ENCODE measurements at places on chromosomes 6 and 20.

DNA sequence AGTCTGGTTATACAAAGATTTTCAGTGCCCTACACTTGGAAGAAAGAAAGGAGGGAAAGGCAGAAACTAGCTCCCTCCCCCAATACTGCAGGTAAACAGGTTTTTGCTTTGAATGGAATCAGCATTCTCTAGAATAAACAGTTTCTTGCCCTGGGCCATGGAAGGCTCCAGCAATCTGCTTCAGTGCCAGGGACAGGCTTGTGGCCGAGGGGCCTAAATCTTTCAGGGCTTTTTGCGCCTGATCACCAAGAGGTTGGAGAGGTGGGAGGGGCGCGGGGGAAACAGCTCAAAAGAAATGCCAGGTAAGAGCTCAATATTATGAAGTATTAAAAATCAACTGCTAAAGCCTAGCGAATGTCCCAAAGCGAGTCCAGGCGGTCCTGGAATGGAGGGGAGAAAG lies 23.8 kb downstream of the TFAP2B start:
- DNase-seq = no peak

GRCh38 chr6:146289816-146290588 lies 253.6 kb upstream of the RAB32 start:
- no peak for DNase-seq

GRCh38 chr20:34824452-34824805 lies 1.0 kb downstream of the NCOA6 start:
- peak; percentile 34 for DNase-seq

GRCh38 chr6:17042422-17043147 lies 59.3 kb upstream of the STMND1 start:
- DNase-seq = no peak

GRCh38 chr20:45268531-45268930 lies 14.2 kb upstream of the SLPI start:
- DNase-seq = no peak

DNA sequence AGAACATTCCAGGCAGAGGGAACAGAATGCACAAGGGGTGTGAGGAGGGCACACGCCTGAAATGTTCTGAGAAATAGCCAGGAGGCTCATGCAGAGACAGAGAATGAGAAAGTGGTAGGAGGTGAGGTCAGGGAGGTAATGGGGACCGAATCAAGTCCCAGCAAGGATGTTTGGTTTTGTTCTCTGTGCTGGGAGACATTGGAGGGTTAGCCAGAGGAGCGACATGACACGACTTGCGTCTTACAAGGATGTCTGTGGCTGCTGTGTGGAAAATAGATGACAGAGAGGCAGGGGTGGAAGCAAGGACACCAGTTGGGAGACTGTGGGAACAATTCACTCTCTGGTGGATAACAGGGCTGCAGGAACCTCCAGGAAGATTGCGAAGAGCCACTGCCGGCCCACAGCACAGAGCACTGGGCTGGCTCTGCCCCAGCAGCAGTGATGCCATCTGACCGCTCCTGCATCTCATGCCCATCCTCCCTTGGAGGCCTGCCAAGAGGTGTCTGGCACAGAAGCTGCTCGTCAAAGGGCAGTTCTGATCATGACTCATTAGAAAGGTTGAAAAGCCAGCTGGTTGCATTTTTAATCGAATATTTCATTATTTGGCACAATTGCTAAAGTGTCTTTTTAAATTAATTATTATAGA lies 57.7 kb upstream of the CD83 start:
- DNase-seq = no peak

DNA sequence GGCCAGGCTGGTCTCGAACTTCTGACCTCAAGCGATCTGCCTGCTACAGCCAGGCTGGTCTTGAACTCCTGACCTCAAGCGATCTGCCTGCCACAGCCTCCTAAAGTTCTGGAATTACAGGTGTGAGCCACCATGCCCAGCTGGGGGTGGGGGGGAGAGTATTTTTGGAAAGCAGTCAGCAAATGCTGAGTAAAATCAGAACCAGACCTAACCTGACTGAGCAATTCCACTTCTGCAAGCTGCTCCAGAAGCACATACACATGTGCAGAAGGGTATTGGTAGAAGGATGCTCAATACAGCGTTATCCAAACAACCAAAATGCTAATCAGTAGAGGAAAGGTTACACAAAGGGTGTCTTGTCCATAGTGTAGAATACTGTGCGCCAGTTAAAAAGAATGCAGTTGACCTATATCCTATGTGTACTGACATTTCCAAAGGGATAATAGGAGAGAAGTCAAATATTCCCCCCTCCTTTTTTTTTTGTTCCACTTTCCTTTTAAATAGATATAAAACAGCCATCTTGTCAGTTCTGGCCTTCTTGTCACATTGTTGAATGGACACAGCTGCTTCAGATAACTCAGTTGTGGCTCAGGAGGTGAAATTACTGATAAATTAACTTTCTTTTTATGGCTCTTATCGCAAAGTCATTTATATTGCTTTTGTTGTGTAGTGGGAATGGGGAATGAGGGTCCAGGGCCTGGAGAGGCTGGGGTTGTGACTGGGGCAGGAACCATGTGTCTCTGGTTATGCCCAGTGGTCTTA lies 74.6 kb downstream of the DTD1 start:
- no peak for DNase-seq

All from activated CD8-positive, alpha-beta memory T cell treated with anti-CD3 and anti-CD28 coated beads for 1 hour (primary cell).